ENCODE measurements at places on chromosomes 3 and 15.

DNA sequence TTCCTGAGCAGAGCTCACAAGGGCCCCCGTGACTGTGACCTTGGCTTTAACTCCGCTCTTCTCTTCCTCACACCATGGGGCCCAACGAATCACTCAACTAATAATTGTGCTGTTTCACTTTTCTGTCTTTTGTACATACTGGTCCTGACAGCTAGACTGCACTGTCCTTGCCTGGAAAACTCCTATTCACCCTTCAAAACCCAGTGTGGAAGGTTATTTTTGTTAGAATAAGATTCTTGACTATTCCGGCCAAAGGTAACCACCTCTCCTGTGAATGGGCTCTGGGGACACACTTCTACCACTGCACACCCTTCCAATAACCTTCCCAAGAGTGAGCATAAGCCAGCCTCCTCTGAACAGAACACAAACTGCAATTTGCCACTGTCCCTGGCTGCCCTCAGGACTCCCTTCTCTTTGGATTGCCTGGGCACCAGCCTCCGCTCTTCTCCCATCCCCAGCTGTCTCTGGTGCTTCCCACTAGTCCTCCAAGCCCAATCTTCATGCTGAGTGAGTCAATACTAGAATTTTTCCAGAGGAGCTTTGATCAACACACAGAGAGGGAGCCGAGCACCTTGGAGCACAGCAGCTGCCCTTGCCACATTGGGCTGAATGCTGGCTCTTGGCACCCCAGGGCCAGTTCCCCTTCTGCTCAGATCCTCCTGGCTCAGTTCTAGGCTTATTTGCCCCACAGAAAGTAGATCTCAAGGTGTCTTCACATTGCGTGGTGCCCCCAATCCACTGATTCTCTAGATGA lies 2.1 kb downstream of the SCN5A start:
- DNase-seq = peak; percentile 25

DNA sequence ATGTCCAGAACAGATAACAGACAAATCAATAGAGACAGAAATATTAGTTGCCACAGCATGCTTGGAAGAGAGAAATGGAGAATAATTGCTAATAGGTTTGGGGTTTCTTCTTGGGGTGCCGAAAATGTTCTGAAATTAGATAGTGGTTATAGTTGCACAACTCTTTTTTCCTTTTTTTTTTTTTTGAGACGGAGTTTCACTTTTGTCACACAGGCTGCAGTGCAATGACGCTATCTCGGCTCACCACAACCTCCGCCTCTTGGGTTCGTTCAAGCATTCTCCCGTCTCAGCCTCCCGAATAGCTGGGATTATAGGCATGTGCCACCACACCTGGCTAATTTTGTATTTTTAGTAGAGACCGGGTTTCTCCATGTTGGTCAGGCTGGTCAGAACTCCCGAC lies 163.3 kb downstream of the PLCH1 start:
- DNase-seq = no peak

DNA sequence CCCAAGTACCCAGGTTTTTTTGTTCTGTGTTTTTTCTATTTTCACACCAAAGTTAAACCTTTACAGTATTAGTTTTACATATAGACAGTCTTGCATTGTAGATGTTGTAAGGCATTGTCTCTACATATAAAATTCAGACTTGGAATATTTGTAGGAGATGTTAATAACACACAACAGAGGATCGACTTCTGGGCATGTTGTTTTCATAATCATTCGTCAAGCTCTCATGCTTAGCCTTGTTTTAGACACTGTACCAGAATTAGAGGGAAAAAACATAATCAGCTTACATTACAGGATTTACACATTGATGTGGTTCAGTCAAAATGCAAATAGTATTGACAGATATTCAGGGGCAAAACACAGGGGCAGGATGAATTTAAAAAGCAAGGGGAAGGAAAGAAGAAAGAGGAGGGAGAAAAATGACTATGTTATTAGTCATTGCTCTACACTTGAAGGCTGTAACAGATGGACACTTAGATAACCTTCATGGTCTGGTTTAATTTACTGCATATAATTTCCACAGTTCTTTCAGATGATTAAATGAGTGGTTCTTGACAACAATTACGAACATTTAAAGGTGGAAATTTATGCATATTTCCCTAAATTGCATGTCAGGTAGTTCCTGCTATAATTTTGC lies 7.5 kb downstream of the CMSS1 start:
- no peak for DNase-seq

- peak; percentile 31 for DNase-seq
Measured at GRCh38 chr3:172448661-172449465, 607 bp upstream of the GHSR start.

DNA sequence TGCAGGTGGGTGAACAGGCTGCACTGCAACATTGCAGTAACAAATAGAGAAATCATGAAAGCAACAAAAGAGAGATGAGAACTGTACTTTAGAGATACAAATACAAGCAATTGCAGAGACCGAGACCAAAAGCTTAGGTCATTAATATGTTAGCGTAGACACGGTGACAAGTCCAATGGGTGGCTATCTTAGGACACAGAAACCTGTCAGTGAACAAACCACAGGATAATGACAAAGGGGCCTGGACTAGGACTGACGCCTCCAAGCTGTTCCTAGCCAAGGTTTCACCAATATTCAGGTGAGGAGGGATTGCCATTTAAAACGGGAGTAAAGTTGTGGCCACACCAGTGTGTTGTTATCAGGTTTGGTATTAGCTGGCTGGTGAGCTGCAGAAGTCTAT lies 41.7 kb upstream of the BLM start:
- no peak for DNase-seq

DNA sequence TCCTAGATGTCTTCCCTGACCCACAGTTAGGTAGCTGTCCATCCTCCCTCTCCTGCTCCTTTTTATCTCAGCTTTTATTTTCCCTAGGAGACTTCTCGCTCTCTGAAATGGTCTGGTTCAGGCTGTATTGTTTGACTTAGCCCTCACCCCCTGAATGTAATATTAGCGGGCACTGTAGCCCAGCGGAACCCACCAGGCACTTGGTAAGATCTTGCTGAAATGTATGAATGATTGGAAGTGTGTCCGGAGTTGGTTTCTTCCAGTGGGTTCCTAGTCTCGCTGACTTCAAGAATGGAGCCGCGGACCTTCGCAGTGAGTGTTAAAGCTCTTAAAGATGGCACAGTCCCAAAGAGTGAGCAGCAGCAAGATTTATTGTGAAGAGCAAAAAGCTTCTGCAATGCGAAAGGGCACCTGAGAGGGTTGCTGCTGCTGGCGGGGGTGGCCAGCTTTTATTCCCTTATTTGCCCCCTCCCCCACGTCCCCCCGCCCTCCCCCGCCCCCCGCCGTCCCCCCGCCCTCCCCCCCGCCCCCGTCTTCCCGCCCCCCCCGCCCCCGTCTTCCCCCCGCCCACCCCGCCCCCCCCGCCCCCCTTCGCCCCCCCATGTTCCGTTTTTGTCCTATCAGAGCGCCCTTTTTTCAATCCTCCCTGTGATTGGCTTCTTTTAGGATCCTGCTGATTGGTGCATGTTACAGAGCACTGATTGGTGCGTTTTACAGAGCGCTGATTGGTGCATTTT lies 694 bp upstream of the EEFSEC start:
- DNase-seq = no peak

- no peak for DNase-seq
Measured at GRCh38 chr3:166209701-166210100, 372.5 kb upstream of the BCHE start.

DNA sequence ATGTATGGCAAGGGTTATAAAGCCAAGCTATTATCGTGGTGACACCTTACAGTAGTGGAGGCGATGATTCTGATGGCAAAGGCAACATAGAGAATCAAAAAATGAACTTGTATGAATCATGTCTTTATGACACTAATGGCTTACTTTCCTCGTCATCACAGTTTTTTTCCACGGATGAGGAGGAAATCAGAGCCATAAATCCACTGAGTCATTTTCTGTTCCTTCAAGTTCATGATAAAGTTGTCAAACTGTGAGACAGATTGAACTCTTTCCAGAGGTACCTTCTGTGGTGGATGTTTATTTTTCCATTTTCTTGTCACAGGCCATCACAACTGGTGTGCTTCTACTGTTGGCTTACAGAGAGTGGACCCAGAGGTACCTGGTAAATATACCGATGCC lies 8.5 kb downstream of the TMEM212 start:
- no peak for DNase-seq

DNA sequence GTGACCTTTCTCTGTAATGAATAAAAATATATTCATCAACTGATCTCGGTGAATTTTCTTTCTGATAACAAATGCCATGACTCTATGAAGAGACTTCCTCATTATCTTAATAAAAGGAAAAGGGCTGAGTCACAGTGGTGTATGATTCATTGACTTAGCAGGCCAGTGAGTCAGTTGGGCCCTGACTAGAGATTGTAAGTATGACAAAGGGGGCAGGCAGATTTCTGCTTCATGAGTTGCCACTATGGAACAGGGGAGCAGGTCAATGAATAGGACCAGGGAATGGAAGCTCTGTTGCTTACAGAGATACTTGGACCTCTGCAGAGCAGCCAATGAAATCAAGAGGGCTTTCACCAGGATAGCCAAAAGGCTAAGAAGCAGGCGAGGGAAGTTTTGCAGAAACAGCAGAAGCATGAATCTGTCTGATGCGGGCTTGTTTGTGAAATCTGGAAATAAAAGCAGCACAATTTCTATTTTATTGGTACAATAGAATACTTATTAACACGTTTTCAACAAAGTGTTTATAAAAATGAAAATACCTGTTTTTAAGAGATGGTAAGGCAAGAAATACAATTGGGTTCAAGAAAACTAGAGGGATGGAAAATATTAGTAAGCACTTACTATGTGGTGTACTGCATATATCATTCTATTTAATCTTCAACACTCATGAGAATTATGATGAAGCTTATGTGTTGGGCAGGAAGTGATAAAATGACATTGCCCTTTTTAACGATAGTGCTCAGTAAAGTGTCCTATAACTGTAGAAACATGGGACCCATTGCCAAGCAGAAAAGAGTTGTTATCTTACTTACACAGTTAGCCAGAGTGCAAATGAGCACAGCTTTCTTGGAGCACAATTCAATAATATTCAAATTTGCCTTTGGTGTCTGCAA lies 169.8 kb upstream of the MYRIP start:
- DNase-seq = no peak

DNA sequence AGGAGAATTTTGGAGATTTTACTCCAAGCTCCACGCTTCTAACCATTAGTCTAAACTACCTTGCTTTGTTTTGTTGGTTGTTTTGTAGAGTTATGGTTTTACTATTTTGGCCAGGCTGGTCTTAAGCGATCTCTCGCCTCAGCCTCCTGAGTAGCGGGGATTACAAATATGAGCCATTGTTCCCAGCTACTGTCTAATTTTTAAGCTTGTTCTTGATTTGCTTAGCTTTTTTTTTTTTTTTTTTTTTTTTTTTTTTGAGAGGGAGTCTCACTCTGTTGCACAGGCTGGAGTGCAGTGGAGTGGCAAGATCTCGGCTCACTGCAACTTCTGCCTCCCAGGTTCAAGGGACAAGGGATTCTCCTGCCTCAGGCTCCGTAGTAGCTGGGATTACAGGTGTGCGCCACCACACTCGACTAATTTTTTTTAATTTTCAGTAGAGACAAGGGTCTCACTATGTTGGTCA lies 28.5 kb downstream of the EFCAB12 start:
- no peak for DNase-seq

- DNase-seq = no peak
Measured at GRCh38 chr3:175146258-175146657, 287.1 kb downstream of the NAALADL2 start.

DNA sequence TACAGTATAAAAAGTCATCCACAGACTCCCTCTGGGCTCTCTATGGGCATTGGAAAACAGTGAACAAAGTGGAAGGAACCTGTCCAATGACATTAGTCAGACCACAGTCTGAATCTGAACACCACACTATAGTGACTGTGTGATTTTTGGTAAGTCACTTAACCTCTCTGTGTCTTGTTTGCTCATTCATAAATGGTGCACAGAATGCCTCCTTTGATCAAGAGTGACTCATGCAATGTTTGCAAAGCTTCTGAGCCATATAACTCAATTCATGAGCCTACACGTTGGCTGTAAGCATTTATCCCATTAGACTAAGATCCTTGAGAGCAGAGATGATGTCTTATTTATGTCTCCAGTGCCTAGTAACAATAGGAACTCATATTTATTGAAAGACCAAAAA lies 46.7 kb downstream of the SV2B start:
- no peak for DNase-seq

DNA sequence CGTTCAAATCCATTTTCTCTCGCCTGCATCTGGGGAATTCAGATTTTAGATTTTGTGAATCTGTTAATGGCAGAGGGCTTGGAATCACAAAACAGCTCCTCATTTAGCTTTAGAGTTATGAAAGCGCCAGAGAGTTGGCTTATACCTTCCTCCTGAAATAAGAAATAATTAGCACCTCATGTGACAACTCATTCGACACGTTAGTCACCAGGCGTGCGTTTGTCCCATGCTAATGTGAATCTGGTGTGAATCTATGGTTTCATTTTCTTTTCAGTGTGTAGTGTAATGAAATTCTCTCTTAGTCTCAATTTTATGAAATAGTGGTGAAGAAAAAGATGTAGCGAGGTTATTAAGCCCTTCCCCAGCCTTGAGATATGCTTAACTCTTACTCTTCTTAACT lies 89.4 kb downstream of the EDEM1 start:
- DNase-seq = no peak

GRCh38 chr3:120425572-120426250 lies 25.1 kb downstream of the FSTL1 start:
- no peak for DNase-seq

DNA sequence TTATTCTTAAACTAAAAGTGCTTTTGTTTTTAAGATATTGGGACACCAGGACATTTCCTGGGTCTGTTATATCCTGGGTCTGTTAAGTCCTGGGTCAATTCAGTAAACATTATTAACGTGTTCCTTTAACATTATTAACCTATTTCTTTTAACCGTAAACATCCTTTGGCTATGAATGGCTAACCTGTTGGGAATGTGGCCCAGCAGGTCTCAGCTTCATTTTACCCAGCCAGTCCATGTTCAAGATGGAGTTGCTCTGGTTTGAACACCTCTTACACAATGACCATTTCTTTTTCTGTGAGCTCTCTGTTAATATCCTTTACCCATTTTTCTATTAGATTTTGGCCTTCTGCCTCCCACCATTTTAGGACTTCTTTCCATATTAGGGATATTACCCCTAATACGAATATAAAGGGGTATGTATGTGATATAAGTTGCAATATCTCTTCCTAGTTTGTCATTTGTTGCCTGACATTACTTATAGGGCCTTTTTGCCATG lies 88.9 kb upstream of the NEDD4 start:
- DNase-seq = no peak

DNA sequence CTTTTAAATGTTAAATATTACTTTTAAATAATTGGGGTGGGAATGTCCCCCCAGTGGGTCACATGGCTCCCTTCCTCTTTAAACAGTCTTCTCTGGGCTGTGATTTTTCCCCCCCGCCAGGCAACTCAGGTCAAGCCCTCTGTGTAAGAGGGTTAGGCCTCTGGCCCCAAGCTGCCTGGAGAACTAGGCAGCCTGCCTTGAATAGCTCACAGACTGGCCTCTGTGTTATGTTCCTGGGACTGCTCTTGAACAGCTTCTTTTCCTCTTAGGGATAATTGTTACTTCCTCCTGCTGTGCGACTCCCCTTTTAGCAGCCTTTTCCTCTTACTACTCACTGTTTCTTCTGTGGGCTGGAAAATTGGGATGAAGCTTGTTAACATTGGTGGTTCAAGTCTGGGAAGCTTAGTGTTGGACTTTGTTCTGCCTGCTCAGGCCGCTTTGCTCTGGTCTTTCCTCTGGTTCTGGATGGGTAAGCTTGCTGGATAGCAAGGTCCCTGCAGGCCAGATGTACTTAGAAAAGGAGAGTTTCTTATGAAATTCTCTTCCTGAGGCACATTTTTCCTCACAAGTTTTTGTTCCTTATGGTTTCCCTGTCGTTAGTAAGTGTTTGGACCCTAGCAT lies 2.2 kb downstream of the TEX264 start:
- DNase-seq = no peak
